Mesendoderm (in vitro differentiated cells): ENCODE measurements at places on chromosomes 12 and 14.

- DNase-seq = peak; percentile 75
Observed at GRCh38 chr14:24840204-24840893, 206.4 kb upstream of the GZMB start.

DNA sequence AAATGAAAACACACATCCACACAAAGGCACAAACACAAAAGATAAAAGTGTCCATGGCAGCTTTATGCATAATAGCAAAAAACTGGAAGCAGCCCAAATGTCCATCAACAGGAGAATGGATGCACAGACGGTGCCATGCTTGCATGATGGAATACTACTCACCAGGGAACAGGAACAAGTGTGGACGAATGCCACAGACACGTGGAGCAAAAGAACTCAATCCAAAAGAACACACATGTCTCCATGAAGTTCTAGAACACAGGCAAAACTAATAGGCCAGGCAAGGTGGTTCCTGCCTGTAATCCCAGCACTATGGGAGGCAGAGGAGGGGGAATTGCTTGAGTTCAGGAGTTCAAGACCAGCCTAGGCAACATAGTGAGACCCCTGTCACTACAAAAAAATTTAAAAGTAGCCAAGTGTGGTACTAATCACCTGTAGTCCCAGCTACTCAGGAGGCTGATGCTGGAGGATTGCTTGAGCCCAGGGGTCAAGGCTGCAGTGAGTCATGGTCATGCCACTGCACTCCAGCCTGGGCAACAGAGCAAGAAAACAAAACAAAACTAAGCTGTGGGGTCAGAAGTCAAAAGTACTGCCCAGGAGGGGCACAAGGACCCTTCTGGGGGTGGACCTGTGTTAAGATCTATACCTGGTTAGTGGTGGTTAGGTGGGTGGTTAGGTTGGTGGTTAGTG is 7.3 kb upstream of the TMEM119 start:
- DNase-seq = no peak

DNA sequence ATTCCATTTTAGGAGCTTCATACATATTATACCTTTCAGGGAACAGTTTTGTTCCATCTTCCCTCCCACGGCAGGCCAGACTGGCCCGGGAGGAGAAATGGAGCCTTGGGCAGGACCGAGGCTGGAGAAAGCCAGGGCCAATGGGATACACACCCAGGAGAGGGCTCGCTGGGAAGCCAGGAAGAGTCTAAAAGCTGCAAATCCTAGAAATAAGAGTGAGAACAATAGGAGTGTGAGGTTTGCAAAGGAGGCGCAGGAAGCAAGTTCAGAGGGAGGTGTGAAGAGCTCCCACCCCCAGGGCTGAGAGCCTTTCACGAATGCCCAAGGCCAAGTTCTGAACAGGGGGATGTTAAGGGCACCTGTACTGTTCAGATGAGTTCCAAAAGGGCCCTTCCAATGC is 67.5 kb upstream of the CPSF6 start:
- DNase-seq = peak; percentile 70

GRCh38 chr14:52079239-52079959 is 10.5 kb upstream of the NID2 start:
- DNase-seq = peak; percentile 25

DNA sequence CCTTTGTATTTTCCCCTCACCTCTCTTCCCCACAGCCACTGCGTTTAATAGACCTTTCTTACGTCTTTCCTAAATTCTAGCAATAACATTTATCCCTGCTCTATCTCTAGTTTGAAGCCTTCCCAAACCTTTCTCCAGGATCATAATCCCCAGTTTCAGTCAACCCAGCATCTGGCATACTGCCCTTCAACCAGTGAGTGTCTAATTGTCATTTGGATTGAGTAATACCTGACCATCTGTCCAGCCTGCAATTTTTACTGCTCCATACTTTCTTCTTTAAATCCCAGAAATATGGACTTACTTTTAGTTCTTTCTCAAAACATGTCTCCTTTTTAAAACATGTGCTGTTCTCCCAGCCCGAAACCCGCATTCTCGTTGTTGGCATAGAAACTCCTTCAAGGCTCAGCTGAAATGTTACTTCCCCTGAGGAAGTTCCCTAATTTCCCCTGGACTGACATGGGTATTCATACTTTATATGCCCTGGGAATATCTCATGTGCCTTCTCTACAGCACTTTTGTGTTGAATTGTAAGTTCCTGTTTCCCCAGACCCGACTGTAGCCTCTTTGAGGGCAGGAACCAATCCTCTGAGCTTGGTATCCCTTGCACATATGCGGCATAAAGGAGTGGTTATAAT is 65.1 kb upstream of the ETV6 start:
- DNase-seq = no peak

DNA sequence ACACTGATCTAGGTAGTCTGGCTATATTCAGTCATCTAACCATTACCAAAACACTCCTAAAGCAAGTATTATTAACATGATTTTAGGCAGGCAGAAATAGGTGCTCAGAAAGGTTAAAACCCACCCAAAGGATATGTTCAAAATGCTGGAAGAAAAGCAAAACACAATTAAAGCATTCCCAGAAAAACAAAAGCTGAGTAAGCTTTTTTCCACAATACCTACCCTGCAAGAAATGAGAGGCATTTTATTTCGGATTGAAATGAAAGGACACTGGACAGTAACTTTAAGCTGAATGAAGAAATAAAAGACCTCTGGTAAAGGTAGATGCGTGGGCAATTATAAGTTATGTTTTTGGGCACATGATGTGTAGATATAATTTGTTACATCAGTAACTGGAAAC is 8.2 kb downstream of the SERPINA6 start:
- DNase-seq = no peak

DNA sequence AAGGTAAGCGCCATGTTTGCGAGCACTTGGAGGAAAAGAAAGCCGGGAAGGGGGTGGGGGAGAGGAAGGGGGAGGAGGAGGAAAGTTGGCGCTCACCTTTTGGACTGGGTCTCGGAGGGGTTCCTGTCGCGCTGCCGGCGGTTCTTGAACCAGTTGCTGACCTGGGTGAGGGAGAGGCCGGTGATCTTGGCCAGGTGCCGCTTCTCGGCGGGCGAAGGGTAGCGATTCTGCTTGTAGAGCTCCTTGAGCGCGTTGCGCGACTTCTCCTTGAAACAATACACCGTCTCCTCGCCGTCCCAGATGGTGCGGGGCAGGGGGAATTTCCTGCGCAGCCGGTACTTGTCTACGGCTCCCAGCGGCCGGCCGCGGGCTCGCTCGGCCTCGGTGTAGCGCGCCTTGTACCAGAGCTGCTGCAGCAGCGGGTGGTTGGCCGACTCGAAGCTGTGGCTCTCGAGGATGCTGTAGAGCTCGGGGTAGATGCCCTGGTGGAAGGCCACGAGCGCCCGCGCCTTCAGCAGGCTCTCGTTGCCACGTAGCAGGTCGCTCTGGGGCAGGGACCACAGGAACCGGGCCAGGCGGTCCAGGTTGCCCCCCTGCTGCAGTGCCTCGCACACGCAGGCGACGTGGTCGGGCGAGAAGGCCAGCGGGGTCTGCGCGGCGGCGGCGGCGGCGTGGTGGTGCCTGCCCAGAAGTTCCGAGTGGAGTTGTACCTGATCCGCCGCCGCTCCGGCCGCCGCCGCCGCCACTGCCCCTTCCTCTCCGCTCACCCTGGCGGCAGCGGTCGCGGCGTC is 840 bp downstream of the SIX4 start:
- peak; percentile 81 for DNase-seq

DNA sequence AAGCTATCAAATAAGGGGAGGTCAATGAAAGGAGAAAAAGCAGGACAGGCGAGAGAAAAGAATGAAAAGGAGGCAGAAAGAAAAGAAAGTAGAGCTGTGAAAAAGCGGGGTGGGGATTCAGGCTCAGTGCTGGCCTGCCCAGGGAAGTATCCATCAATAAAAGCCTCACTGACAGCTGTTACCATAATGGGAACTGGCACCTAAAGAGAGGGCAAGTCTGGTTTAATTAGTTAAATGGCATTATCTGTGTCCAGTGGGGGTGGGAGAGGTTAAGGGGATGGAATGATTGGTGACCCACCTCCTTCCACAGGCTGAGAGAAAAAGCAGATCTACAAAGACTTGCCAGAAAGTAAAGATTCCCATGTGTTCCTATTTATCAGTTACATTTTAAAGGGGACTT is 7.4 kb downstream of the SALL2 start:
- DNase-seq = no peak

DNA sequence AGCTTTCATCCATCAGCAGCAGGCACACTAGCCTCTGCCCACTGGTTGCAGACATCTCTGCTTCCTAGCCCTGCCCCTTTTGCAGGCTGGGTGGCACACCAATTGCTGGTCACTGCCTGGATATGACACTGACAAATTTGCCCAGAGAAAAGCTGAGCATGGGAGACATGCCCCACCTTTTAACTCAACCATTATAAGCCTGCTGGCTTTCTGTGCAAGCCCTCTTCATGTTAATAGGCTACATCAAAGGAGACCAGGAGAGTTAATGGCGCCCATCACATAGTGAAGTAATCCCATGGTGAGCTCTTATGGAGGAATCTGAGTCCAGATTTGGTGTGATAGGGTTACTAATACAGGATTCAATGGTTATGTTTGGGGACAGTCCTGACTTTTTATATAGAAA is 139.2 kb downstream of the KICS2 start:
- no peak for DNase-seq

DNA sequence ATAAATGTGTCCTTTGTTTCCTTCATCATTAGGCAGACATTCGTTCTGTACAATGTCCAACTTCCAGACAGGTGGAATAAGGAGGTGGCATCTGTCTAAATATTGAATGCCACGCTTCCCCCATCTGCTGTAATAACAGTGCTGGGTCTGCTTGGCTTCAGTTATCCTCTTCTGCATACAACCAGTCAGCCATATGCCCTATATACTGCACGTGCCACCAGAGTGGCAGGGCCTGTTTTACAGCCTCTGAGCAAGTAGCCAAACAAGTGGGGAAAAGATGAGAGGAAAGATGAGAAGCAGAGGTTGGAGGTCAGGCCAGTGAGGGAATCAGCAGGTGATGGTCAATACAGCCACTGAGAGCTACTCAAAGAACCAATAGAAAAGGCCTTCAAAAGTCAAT is 55.4 kb downstream of the OTX2 start:
- no peak for DNase-seq

DNA sequence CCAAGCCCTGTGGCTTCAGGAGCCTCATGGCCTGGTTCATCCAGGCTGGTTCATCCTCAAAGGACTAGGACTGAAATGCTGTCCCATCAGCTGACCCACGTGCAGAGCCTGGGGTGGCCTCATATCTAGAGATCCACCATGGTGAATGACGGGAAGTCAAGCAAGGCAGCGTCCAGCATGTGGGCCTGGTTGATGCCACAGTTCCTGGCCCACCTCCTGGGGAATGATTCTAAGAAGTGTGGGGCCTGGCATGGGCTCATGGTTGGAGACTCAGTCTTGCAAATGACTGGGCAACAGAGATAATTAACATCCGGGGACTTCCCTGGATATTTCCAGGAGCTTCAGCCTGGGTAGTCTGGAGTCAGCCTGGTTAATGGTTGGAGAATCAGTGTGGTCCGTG is 302.4 kb upstream of the SFSWAP start:
- no peak for DNase-seq

DNA sequence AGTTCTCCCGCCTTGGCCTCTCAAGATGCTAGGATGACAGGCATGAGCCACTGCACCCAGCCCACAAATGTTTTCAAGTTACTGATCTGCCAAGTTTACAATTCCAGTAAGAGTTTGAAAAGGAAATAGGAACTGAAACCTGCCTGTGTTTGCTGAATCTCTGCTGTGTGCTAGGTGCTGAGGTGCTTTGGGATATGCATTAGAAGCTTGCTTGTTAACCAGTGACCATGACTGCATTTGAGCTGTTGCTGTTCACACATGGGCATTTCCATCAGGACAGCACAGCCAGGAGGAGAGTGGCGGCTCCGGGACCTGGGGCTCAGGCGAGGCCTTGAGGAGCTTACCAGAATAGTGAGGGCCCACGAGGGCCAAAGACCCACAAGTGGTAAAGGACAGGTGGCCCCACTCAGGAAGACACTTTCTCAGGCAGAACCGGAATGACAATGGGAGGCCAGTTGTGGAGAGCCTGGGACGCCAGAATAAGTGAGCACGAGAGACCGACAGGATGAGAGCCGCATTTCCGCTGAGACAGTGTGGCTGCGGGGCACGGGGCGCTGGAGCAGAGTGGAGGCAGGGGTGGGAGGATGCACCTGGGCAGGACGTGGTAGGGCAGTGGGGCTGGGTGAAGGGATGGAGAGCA is 54.5 kb upstream of the MMP17 start:
- DNase-seq = no peak

DNA sequence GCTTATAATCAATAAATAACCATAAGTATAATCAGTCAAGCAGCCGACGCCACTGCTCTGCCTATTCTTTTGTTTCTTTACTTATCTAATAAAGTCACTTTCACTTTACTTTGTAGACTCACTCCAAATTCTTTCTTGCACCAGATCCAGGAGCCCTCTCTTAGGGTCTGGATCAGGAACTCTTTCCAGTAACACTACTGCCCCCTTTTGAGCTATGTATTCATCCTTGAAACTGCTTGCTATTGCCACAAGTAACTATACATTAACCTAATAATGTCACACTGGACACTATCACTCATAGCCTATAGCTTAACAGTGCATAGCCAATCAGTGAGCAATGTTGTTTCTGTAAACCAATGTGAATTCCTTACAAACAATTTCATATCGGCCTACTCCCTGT is 2.8 kb upstream of the NID2 start:
- peak; percentile 56 for DNase-seq

DNA sequence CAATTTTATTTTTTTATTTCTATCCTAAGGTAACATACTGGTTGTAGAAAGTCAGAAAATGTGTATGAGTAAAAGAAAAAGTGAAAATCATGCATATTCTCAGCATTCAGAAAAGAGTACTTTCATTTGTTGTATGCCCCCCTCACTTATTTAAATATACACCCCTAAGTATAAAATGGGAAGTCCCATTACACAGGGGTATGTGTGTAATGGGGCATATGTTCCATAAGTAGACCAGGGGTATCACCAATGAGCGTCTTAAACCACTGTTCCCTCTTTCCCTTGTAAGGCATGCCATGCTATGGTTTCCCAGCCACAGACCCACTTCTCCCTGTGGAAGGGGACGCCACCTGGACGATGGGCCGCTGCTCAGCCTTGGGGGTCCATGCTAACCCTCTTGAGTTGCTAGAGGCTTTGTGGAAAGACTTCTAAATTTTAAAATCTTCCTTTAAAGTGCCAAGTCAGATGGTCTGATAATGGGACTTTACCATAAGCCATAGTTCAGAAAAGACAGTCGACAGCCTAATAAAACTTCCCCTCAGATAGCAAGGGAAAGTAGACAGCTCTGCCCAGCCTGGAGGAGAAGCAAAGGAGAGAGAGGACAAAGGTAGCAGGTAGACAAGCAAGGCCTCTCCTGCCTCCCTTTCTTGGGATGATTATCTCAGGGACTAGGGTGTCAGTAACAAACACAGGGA is 118.2 kb downstream of the ZFP36L1 start:
- DNase-seq = no peak

DNA sequence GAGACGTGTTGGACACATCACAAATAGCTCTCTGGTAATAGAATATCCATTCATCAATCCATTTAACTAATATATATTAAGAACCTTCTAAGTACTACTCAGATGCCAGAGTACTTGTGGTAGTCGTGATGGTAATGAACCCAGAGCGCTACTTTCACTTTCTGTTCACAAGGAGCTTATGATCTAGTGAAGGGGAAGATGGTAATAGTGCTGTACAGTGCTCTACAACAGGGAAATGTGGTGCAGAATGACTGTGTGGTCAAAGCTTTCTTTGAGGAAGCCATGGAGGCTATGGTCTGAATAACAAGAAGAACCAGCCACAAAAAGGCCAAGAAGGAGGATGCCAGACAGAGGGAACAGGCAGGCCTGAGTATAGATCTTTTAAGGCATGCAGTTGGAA is 212.0 kb downstream of the PTPRO start:
- no peak for DNase-seq

- no peak for DNase-seq
Observed at GRCh38 chr14:53306911-53307310, 153.8 kb upstream of the DDHD1 start.

- DNase-seq = peak; percentile 10
Observed at GRCh38 chr12:59570145-59570544, 25.7 kb upstream of the SLC16A7 start.
